ENCODE measurements at places on chromosomes 2 and 18. TPM values are rescaled to one million over a fixed set of nuclear protein-coding genes. Genes with fewer than 3 reads are reported as not detected.

DNA sequence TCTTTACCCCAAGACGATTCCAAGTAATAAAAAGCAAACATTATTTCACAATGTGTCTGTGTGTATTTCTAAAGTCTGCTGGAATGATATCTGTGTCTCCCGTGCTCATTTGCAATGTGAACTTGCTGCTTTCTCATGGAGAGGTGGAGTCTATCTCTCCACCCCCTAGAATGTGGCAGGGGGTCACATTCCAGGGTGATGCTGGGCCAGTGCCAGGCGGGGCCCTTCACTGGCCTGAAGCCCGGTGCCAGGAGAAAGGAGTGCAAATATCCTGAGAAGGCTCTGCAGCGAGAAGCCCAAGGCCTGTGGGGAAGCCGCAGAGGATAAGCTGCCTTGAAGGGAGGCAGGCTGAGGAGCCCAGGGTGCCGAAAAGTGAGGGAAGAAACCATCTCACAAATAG lies 26.8 kb upstream of the LDLRAD4 start:
- no peak for DNase-seq

DNA sequence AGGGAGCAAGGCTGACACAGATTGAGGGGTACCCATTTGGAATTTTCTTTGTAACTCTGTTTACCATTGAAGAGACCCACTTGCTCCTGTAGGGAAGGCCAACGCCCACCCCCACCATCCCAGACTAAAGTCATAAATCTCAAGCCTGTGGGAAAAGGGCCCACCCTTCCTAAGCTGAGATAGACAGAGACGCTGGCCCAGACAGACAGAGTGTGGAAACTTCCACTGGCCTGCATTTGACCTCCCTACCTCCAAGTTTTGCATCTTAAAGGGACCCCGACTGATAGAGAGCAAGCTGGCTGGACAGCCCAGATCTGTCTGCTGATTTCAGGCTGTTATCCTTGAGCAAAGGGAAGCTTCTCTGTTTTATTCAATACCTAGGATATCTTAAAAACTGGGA lies 48.2 kb upstream of the SLC14A2 start:
- DNase-seq: no peak

GRCh38 chr18:58412844-58413666 lies 215.8 kb downstream of the ALPK2 start:
- no peak for DNase-seq

- no peak for DNase-seq
These were observed 44.6 kb downstream of the ITGB1BP1 start for GRCh38 chr2:9378433-9379390.

DNA sequence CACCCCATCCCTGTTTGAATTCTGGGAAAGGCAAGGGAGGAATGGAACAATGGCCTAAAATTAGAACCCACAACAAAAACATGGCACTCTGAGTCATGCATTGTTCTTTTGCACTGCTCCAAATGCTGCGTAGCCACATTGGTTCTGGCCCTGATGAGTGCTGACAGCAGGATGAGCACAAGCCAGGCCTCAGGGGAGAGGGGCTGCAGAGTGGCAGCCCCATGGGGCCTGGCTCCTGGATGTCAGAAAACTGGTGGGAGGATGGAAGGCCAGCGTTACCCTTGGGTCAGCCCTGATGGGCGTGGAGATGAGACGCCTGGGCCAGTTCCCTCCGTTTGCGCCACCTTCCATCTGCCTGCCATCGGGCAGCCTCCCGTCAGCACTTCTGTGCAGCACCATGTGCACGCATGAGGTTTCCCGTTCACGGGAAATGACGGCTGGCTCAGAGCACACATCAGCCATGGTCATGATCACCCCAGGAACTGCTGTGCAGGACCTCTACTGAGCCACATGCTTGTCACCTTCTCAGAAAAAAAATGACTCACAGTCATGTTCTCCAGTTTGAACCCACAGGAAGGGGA lies 65.6 kb downstream of the CYP26B1 start:
- no peak for DNase-seq

GRCh38 chr2:200670313-200670712 lies 84.5 kb downstream of the AOX1 start:
- DNase-seq: no peak

GRCh38 chr2:119476301-119477112 lies 44.9 kb downstream of the TMEM37 start:
- no peak for DNase-seq

GRCh38 chr2:20609349-20609994 lies 41.4 kb downstream of the HS1BP3 start:
- DNase-seq: no peak

GRCh38 chr2:127769587-127769986 lies 41.4 kb downstream of the WDR33 start:
- DNase-seq: no peak

- DNase-seq: no peak
These were observed 24.8 kb upstream of the ZNF638 start for GRCh38 chr2:71306762-71307161.

The STAMBP gene
- 14.4 TPM for total RNA-seq

The HK2 gene
- 31.3 TPM for total RNA-seq

The ZNF892 gene
- total RNA-seq: 7.9 TPM

The HRH4 gene
- not detected for total RNA-seq

The GALNT3 gene
- total RNA-seq: 0.82 TPM

The FEZ2 gene
- 49.2 TPM for total RNA-seq

The PARD3B gene
- total RNA-seq: 38.3 TPM

The EVX2 gene
- not detected for total RNA-seq
